NCI-H1048 (cell line): ENCODE measurements at places on chromosomes 16 and 17.

- DNase-seq: no peak
Measured at GRCh38 chr17:36859003-36859300, 78.3 kb upstream of the LHX1 start.

GRCh38 chr17:19719355-19720209 lies 3.2 kb upstream of the SLC47A2 start:
- no peak for DNase-seq

GRCh38 chr17:70137451-70138230 lies 31.7 kb upstream of the KCNJ2 start:
- no peak for DNase-seq

DNA sequence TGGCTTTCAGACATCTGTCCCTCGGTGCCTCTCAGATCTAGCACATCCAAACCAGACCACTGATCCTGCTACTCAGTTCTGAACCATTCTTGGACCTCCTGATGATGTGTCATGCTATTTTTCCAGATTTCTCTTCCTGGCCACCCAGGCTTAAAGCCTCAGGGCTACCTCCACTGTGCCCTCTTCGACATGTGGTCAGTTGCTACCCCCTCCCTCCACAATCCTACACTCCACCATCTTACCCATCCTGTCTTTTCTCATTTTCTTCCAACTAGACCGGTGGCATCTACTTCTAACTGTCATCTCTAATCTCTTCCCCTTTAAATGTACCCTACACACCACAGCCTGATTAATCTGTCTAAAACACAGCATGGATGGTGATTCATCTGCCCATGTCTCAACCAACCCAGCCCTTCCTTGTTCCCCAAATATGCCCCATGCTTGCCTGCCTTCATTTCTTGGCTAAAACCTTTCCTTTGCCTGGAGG lies 478.6 kb downstream of the SLC39A11 start:
- DNase-seq: no peak

DNA sequence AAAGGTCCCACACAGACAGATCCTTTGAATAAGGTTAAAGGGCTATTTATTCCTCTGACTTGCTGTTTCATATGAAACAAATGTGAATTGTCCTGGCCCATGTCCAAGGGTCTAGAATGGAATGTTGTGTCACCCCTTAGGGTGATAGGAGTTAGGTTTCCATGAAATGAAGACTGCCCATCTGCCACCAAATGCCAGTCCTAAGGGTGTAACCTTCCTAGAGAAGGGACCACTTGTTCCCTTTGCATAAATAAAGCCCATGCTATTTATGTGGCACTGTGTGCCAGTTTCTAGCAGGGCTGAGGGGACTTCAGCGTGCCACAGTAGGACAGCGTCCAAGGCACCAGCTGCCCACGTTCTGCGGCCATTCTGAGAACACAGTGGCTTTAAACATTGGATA lies 171.3 kb downstream of the ABCA8 start:
- DNase-seq: no peak

DNA sequence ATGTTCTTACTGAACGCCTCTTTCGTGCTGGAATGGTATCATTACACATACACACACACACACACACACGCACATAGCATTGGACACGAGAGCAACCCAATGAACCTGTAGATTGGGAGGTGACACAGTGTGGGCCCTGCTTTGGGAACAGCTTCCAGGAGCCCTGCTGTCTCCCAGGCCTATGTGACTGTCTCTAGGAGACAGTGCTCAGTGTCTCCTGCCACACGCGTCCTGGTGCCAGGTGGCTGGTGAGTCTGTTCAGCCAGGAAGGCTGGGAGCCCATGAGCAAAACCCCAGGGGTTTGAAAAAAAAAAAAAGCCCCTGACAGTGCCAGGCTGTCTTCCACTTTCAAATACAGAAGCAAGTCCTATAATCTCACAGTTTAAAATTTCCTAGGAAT lies 2.4 kb upstream of the SPOP start:
- DNase-seq: no peak

GRCh38 chr16:52078716-52079655 lies 468.0 kb downstream of the TOX3 start:
- DNase-seq: no peak

DNA sequence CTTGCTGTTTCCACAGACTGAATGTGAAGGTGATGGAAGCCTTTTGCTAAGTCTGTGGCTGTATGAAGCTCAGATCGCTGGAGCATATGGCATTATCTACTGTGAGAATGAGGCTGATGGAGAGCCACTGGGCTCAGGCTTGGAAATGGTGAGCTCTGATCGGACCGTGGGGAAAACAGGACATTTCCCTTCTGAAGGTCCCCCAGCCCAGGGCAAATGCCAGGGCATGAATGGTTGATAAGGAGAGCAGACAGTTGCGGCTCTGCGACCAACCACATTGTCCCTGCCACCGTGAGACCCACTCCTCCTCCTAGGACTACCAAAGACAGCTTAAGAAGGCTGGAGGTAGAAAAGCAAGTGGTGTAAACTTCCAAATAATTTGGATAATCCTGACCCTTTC lies 4.7 kb upstream of the CUEDC1 start:
- DNase-seq: no peak

DNA sequence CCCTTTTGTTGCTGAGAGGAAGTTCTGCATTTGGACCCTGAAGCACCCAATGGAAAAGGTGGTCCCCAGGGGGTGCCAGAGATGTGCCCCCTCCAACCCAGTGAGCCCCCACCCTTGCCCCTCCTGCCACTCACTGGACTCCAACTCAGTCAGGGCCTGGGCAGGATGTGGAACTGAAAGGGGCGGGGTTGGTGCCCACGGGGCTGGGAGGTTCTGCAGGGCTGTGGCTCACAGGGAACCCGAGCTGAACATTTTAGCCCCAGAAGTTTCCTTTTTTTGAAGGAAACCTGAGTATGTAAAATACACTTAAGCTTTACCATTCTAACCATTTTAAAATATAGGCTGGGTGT lies 15.8 kb upstream of the OGFOD3 start:
- DNase-seq: no peak

DNA sequence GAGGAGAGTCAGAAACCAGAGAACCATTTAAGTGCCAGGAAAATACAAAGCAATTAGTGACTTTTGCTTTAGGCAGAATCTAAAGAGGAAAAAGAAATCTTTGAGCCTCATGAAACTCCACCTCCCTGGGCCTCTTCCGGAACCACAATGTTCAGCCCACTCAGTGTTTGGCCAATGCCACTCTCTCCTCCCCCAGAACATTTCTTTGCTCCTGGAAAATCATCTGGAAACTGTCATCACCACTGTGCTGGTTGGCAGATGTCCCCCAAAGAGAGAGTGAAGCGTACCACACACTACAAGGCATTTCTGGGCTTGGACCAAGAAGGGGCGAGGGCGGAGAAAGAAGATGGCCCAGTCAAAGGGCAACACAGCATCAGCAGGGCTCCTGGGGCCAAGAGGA lies 7.1 kb upstream of the SOX9 start:
- no peak for DNase-seq

- no peak for DNase-seq
Measured at GRCh38 chr17:48973806-48974205, 5.4 kb upstream of the GIP start.

- DNase-seq: no peak
Measured at GRCh38 chr16:64074706-64075105, 1047.2 kb downstream of the CDH11 start.

GRCh38 chr16:1311738-1312466 lies 2.5 kb downstream of the UBE2I start:
- no peak for DNase-seq

GRCh38 chr17:44102849-44103622 lies 20.4 kb downstream of the HDAC5 start:
- DNase-seq: no peak

- no peak for DNase-seq
Measured at GRCh38 chr17:3526971-3527370, 30.6 kb downstream of the TRPV3 start.

DNA sequence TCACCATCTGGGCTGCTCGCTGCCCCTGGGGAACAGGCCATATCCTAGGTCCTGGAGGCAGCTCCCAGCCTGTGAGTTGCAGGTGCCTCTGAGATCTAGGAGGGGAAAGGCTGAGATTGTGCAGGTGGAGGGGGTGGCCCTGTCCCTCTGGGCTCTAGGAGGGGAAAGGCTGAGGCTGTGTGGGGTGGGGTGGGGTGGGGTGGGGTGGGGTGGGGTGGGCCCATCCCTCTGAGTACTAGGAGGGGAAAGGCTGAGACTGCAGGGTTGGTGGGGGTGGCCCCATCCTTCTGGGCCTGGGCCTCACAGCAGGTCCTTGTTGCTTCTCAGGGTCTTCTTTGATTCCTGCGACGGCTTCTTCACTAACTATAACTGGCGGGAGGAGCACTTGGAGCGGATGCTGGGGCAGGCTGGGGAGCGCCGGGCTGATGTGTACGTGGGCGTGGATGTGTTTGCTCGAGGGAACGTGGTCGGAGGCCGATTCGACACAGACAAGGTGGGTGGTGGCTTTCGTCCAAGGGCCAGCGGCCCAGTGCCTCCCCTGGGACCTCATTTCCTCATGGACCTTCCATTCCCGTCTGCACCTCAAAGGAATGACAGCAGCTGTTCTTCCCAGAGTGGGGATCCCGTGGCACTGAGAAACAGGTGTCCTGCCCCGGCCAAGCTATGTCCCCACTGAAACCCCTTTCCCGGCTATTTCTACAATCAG lies 7.1 kb downstream of the ENGASE start:
- DNase-seq: no peak

DNA sequence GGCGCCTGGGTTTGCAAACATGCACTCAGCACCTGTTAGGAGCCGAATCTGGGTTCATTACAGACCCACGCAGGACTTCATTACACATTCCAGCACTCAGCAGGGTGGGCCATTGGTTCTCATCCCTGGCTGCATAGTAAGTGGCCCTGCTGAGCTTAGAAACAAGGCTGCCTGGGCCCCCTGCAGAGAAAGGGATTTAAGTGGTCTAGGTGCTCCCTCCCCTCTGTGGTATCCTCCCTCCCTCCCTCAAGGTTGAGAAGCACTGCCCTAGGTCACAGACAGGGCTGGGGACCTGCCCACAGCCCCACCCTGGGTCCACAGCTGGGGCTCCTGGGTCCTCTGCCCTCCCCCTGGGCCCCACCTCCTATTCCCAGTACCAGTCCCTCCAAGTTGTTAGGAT lies 28.3 kb downstream of the WNT3 start:
- no peak for DNase-seq

GRCh38 chr17:27888945-27889344 lies 4.2 kb downstream of the LYRM9 start:
- DNase-seq: no peak

GRCh38 chr17:81404558-81405165 lies 9.4 kb downstream of the BAHCC1 start:
- DNase-seq: no peak

GRCh38 chr16:1073566-1074378 lies 1.2 kb downstream of the SSTR5 start:
- DNase-seq: no peak

DNA sequence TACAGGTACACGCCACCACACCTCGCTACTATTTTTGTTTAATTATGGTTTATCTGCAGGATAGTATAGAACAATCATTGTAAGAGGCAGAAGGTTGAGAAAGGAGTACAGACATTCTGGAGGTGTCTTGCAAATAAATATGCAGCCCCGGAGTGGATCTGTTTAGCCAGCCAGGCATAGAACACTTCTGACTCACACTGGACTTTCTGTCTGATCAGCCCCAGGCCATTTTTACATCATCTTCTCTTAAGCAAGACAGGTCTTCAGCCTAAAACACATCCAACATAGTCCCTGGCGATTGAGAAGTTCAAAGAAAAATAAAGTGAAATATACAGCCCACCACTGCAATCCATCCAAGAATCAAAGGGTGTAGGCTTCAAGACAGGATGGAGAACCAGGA lies 81.4 kb downstream of the XYLT1 start:
- DNase-seq: no peak

DNA sequence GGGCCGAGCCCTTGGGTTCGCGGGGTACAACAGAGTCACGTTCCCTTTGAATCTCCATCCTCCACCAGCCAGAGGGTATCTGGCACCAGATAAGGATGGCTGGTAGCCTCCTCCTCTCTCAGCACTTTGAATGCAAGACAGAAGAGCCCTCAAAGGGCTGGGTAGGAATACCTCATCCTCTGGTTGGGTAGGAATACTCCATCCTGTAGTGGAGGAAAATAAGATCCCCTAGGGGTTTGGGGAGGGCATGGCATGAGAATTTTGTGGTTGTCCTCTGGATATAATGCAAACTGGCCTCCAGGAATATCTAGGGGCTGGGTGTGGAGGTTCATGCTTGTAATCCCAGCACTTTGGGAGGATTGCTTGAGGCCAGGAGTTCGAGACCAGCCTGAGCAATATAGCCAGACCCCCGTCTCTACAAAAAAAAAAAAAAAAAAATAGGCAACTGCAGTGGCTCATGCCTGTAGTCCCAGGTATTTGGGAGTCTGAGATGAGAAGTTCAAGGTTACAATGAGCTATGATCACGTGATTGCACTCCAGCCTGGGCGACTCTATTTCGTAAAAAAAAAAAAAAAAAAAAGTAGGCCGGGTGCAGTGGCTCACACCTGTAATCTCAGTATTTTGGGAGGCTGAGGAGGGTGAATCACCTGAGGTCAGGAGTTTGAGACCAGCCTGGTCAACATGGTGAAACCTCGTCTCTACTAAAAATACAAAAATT lies 2.7 kb downstream of the IGFBP4 start:
- DNase-seq: no peak

- DNase-seq: no peak
Measured at GRCh38 chr17:54977744-54978143, 9.2 kb downstream of the STXBP4 start.

DNA sequence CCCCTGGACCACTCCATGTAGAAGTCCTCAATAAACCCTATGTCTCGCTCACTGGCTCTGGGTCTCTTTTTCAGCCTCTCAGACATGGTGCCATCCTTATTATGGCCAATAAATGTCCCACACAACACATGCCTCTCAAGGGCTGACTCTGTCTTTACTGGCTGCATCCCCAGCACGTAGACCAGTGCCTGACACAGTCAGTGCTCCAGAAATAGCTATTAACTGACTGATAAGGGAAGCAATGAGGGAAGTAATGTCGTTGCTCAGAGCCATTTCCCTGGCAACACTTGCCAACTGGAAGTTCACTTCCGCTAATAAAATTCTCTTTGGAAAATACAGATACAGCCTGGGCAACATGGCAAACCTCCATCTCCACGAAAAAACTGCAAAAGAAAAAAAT lies 19.1 kb upstream of the APOH start:
- no peak for DNase-seq

GRCh38 chr16:8929086-8929748 lies 34.5 kb downstream of the USP7 start:
- DNase-seq: no peak

DNA sequence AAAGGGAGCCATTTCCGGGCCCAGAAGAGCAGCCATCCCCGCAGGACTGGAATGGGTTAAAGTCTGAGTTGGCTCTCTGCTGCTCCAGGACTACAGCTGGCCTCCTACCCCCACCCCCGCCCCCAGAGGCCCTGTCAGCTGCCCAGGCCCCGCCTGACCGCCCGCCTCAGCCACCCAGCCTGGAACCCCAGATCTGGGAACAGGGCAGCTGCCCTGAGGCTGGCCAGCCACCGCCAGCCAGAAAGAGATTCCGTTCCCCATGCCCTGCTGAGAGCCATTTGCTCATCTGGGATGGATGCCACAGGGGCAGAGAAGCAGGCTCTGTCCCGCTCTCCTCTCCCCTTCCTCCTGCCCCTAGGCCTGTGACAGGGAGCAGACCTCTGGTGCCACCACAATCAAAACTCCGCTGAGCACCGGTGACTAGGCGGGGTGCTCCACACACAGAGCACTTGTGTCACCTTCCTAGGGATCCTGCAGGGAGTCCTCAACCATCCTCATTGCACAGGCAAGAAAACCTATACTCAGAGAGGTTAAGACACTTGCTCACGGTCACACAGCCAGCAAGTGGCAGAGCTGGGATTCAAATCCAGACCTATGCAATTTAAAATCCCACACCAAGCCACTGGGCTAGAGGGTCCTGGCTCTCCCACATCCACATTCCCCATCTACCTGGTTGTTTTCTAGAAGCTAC lies 44.1 kb downstream of the ZNF423 start:
- DNase-seq: no peak

- DNase-seq: no peak
Measured at GRCh38 chr17:63931981-63932561, at the start of gene CD79B. Gene CD79B, minus strand, starts transcription at chr17:63932331. Its CDS starts 70 bp downstream, at chr17:63932261.
